Lung (tissue), 17 donors: ENCODE measurements at places on chromosomes 6 and 20.

DNA sequence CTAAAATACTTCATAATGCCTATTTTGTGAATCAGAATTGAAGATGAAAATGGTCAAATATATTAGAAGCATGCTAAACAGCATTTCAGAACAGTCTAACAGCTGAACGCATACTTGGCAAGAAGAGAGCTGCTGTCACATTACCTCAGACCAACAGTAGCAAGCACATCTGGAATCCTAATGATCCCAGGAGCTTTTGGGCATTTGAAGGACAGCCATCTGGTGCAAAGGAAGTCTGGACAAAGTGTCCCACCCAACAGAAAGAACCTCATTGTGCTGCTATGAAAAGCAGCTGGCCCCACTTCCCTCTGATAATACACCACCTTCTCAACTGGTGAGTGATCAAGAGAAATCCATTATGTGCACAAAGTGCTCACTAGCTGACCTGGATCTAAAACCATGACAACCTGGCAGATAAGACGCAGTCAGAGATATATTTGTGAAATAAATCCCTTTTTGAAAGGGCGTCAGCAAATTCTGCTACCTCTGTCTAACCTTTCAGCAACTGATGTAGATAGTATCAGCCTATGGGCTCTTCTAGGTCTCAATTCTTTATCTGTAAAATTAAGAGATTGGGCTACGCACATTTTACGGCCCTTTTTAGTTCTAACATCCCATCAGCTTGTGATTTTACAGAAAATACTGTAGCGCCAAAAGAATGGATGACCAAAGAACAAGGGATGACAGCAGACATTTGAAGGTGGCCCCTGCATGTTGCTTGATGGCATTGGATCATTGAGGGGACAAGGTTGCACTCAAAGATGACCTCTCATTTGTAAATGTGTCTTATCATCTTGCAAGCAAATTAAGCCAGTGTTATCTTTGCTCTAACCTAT lies 78.7 kb downstream of the SGK1 start:
- no peak for DNase-seq

DNA sequence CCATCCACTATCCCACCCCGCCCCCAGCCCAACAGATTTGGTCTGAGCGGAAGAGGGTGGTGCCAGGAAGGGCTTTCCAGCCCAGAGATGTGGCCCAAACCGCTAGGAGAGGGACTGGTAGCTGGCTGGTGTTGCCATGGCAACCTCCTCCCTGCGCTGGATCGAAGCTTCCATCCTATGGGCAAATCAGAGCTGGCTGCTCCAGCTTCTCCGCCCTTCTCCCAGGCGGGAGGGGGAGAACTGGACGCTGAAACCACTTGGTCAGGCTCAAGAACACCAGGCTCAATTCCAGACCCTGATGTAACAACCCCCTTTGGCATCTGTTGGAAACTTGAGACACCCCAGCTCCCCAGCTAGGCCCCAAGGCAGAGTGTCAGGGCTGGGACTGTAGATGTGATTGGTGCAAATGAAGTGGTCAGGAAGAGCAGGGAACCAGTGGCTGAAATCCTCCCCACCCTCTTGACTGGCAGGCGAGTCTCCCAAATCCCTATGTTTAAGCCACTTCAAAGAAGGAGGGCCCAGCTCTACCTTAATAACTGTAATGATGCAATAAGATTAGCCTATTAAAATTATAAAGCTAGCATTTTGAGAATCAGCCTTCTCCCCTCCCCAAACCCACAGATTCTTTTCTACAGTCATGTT lies 4.2 kb downstream of the RIMS4 start:
- DNase-seq: peak; percentile 99

DNA sequence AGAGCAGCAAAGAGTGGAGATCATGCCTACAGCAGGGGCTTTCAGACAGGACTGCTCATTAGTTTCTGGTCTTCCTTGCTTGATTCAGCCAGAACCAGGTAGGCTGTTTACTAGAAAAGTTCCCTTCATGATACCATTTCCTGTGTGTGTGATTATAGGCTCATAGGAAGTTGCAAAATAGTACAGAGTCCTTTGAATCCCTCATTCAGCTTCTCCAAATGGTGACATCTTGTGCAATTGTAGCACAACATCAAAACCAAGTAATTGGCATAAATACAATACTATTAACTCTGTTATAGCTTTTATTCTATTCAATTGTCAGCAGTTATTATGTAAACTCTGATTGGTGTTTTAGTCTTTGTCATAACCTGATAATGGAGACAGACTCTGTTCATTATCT lies 347.3 kb upstream of the CDH4 start:
- DNase-seq: no peak

GRCh38 chr6:85015396-85015990 lies 251.1 kb upstream of the TBX18 start:
- peak; percentile 84 for DNase-seq

- DNase-seq: peak; percentile 16
Observed at GRCh38 chr6:48068278-48069251, 42.4 kb downstream of the PTCHD4 start.

- DNase-seq: no peak
Observed at GRCh38 chr20:23062632-23063031, 13.2 kb upstream of the THBD start.

DNA sequence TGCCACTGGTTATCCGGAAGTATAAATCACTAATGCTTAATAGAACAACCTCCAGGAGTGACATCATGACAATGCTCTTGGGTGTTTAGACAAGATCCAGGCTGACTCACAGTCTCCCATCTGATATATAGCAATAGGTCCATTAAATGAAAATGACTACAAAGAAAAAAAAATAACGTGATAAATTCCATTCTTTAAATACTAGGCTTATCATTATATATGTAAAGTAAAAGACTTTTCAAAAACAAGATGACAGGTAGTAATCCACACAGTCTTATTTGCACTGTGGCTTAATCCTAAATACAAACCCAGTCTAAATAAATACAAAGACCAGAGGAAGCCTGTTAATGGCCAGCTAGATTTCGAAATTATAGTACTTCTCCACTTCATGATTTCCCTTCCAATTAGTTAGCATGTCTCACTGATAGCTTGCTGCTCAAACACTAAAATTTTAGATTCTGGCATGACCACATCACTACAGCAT lies 149.1 kb upstream of the BEND3 start:
- DNase-seq: no peak

DNA sequence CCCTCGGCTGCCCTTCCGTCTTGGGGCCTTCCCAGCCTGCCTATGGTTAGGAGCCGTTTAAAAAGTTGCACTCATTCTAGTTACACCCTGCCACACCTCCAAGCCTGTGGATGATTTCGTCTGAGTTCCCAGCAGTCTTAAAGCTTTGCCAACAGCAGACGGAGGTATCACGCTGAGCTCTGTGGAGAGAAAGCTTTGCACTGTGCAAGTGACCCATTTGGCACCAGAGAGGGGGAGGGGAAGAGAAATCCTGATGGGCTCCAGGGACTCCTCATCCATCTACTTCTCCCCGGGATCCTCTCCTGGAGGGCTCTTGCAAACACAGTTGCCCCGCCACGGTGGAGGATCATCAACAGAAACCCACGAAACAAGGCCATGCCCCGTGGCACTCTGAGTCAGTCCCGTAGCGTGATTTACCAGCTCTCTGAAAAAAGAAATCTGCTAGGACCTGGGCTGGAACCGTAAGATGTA lies 98.8 kb upstream of the CITED2 start:
- peak; percentile 33 for DNase-seq

- DNase-seq: peak; percentile 29
Observed at GRCh38 chr6:132972971-132973370, 158.6 kb downstream of the RPS12 start.

DNA sequence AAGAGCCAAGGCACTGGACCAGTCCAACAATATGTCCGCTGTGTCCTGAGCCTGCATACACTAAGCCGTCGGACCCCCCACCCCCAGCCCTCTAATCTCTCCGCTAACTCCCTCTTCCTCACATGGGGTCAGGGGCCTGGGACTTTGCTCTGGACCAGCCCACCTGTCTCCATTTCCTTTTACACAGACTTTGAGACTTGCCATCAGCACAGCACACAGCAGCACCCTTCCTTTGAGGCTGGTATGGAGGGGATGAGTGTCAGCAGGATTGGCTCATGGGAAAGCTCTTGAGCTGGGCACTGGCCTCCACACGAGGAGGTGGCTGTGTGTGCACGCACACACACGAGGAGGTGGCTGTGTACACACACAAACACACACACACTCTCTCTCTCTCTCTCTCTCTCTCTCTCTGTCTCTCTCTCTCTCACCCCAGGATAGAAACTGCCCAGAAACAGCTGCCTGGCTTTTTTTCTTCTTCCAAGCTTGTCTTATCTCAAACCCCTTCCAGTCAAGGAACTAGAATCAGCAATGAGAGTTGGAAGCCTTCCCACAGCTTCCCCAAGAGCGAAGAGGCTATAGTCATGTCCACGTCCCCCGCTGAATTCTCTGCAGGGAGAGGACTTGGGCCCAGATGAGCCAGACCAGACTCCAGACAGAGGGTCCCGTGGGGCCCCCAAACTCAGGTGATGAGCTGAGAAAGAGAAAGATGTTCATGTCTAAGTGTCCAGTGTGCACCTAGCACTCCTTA lies 18.6 kb downstream of the SLC9A8 start:
- peak; percentile 74 for DNase-seq

DNA sequence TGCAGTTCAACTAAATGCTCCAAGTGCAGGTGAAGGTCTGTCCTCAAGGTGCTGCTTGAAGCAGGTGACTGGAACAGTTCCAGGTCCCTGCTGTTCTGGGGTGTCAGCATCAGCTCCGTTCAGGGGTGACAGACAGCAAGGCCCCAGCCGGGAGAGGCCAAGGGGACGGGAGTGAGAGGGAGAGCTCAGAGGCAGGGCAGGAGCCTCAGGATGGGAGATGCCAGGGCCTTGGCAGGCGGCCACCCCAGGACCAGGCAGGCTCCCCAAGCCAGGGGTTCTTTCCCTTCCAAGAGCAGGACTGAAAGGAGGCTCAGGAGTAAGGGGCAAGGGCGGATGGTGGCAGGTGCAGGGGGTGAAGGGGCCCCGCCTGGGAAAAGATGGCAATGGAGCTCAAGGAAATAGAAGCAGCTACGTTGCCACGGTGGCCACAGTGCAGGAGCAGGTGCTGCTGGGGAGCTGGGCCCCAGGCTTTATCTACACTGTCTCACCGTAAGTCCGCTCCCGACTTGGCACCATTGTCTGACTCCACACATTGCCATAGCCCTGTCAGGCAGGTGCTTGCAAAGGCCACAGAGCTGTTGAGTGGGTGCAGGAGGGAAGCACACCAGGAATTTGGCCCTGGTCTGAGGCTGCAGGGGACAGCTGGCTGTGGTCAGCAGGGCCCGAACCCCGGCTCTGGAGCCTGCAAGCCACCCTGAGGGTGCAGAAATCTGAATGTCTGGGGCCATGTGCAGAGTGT lies 43.1 kb downstream of the ERMARD start:
- DNase-seq: no peak

- DNase-seq: no peak
Observed at GRCh38 chr20:50273601-50274491, 83.2 kb downstream of the CEBPB start.

GRCh38 chr6:27650620-27651370 lies 177.9 kb upstream of the ZNF184 start:
- peak; percentile 45 for DNase-seq

- no peak for DNase-seq
Observed at GRCh38 chr20:19231359-19232035, 19.1 kb downstream of the SLC24A3 start.

- DNase-seq: no peak
Observed at GRCh38 chr20:56002908-56003800, 2.2 kb downstream of the CBLN4 start.

DNA sequence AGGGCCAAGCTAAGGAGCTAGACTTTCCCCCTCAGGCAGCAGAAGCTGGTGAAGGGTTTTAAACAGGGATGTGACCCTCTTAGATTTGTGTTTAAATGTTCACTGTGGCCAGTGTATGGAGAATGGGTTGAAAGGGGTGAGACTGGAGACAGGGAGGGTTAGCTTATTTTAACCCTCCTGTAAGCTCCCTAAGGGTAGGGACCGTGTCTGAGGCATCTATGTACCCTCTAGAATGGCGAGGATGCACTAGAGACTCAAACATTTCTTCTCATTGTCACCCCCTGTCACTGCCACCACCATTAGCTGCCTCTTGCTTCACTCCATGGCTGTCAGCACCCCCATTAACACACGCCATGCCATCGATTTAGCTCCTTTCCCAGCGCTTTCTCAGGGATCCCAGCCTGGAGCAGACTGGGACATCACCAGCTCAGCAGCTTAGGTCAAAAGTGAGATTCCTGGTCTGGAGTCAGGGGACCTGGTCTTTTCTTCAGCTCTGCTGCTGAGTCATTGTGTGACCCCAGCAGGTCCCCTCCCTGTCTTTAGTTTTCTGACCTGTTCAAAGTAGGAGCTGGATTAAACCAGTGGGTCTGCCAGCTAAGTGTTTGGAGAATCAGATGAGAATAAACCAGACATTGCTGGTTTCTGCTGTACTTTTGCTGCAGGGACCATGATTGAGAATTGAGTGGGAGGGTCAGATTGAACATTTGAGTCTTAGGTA lies 1.1 kb upstream of the SLC22A7 start:
- no peak for DNase-seq

DNA sequence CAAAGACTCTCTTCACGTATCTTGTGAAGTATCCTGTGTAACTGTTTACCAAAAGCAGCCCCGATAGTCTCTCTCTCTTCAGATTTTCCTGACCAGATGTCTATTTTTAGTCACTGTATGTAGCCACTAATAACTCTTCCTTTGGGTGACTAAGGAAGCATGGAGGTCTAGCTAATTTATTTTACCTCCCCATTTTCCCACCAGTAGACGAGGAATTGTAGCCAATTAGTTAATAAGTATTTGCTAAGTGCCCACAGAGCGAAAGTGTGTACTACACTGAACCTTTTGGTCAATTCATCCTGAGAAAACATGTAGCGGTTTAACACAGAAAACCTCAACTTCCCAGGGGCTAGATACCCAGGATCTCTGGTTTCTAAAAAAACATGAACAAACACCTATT lies 180.6 kb downstream of the TBX18 start:
- DNase-seq: no peak
